ENCODE measurements at places on chromosomes 7 and 10.
A peak's percentile ranks its signal among the peaks of the same experiment; 100 is the strongest.

- DNase-seq = no peak
Observed at GRCh38 chr10:29136411-29136810, 152.5 kb upstream of the LYZL1 start.

GRCh38 chr7:37494926-37495325 is 46.3 kb upstream of the ELMO1 start:
- DNase-seq = no peak

DNA sequence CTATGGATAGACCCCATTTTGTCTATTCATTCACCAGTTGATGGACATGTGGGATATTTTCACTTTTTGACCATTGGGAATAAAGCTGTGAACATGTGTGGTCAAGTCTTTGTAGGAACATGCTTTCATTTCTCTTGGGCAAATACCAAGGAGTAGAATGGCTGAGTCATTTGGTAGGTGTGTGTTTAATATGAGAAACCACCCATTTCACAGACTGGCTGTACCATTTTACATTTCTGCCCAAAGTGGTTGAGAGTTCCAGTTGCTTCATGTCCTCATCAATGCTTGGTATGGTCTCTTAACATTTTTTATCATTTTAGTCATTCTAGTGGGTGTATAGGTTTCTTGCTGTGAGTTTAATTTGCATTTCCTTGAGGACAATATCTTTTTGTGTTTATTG is 124.9 kb upstream of the RHEB start:
- no peak for DNase-seq

- no peak for DNase-seq
Observed at GRCh38 chr10:133364645-133365431, 7.0 kb upstream of the FUOM start.

DNA sequence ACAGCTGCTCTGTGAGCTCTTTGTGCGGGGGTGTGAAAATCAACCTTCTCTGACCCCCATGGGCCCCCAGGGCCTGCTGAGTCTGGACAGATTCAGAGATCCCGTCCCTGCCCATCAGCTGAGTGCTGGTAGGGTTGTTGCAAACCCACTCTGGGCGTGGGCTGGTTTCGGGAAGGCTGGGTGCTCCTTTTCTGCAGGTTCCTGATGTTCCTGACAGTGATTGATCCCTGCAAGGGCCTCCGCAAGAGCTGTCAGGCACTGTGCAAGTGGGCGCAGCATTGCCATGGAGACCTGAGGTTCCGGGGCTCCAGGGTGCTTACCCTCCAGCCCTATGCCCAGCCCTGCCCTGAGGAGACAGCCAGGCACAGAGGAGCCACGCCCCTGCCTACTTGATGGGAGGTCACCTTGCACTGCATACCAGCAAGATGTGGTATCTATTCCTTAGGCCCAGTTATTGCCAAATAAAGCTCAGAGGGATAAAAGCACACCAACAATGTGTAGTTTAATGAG is 44.3 kb upstream of the INPP5A start:
- no peak for DNase-seq

- DNase-seq = no peak
Observed at GRCh38 chr7:85614684-85615083, 427.8 kb upstream of the SEMA3D start.

DNA sequence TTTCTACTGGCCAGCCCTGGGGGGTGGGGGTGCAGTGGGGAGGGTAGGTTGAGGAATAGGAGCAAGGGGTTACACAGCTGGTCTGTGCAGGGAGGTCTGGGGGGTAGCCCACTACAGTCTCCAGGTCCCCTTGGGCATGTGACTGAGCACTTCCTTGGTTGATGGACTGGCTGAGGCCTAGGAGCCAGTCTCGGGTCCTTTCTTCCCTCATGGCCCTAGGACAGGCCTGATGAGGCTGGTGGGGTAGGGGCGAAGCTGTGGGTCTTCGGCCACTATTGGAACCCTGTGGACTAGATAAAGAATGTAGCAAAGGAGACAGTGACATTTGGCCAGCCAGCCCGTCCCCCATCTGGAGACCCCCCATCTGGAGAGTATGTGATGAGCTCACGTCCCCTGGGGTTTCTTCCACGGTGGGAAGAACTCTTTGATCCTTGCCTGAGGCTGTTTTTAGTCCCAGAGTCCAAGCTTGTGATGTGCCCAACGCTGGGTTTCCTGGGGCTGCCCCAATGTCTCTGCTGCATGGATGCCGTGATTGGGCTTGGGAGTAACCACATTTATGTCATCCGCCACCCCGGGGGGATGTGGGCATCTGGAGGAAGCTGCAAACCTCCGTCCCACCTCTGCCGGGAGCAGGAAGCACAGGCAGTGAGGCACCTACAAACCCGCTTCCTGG is 20.7 kb downstream of the FAM241B start:
- DNase-seq = no peak

- DNase-seq = no peak
Observed at GRCh38 chr7:83149466-83149865, 13.2 kb downstream of the PCLO start.

DNA sequence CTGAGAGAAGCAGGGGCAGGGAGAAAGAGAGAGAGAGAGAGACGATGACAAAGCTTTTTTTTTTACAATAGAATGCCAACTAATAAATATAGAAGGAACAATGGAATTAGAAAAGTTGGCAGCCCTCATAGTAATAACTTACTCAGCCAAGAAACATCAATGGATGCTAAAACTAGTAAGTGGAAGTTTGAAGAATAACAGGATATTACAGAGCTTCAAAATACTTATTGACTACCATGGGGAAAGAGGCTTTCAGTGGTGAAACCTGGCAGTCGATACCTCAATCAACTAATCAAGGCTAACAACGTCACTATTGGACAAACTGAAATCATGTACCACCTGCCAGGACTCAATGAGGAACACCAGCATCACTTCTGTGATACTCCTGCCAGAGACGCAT is 100.5 kb upstream of the LRRC4 start:
- no peak for DNase-seq

GRCh38 chr7:47639495-47640110 is 57.7 kb upstream of the TNS3 start:
- DNase-seq = no peak

DNA sequence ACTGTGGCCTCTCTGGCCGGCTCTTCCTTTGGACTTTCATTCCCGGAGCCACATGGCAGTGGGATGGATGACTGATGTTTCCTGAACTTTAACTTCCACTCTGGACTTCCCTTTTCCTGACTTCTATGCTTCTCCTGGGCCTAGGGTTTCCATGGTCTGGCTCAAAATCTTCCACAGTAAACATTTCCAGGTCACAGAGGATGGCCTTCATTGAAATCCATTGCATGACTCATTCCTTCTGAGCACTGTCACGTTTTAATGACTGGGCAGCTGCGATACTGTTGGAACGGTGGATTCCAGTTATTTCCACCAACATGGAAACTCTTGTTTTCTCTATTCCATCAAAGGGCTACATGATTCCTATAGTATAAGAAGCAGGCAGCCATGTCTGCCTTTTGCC is 24.4 kb upstream of the ZNF273 start:
- DNase-seq = no peak

DNA sequence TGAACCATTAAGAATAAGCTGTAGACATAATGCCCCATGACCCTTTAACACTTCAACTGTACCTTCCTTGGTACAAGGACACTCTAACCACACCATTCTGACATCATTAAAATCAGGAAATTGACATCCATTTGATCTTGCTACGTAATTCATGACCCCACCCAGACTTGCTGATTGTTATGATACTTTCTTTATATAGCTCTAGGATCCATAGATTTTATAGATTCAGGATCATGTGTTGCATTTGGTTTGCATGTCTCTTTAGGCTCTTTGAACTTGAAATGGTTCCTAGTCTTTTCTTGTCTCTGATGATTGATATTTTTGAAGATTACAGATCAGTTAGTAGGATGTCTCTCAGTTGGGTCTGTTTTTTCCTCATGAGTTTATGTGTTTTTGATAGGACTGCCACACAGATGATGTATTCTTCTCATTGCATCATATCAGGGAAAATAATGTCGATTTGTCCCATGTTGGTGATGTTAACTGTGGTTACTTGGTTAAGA is 13.5 kb downstream of the CCM2 start:
- no peak for DNase-seq

- no peak for DNase-seq
Observed at GRCh38 chr7:93039282-93039681, 78.5 kb downstream of the SAMD9 start.

DNA sequence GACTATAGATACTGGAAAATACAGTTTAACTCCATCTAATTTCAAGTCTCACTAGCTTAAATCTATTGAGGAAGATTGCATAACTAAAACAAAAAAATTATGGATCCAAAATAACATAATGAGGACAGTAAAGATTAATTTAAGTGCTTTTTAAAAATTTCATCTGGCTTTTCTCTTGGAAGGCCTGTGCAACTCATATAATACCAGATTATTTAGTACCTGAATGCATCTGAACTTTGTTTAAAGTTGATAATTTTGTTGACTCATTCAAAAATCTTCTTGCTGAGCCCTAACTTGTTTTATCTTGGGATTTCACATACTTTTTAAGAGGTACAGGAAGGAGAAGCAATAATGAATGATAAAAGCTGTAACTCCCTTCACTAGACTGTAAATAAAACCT is 146.5 kb downstream of the CSTF2T start:
- DNase-seq = no peak

DNA sequence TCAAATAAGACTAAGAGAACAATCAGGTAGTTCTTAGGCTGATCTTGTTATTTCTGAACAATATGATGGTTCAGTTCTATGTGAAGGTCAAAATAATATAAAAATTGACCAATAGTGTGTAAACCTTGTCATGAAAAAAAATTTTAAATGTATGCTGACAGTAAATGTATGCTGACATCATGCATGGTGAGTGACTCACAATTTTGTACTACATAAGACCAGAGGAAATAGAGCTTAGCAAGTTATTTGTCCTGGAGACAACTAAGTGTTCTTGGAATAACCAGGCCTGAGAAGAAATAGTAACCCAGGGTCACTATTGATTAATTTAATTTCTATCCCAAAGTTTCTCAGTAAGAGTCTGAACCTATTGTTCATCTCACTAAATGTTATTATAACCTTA is 182.2 kb upstream of the PCDH15 start:
- DNase-seq = no peak

GRCh38 chr7:101163279-101164070 is 1.9 kb downstream of the VGF start:
- peak; percentile 73 for DNase-seq

- DNase-seq = no peak
Observed at GRCh38 chr10:107653832-107654287, 489.4 kb upstream of the SORCS1 start.

DNA sequence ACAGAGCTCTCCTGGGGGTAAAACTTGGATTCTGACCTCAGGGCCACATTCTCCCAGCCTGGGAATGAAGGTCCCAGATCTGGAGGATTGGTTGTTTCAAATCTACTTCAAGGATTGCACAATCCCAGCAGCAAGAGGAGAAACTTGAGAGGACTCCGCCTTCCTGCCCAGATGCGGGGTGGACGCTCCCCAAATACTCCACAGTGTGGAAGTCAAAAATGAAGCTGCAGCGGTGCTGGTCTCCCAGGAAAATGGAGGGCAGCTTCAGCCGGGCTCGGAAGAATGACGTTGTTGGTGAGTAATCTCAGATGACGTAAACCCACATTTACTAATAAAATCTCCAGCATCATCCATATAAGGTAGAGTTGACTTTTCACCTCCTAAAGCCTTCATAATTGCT is 31.5 kb upstream of the PPP2R2D start:
- DNase-seq = no peak

- DNase-seq = no peak
Observed at GRCh38 chr10:67783606-67784294, 54.2 kb downstream of the DNAJC12 start.

DNA sequence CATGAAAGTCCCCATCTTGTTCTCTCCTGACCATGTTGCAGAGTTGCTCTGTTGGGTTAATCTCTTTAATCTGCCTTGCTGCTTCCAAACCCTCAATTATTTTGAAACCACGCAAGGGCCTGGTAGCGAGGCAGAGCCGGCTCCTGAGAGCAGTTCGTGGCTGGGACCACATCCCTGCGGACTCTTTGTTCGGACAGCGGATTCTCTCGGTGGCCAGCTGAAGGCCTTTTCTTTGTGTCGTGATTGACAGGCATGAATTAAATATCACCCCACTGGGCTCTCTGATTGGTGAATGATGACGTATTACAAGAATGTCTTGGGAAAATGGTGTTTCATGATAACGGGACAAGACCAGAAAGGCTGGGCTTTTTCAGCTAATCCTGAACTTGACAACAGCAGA is 66.9 kb upstream of the ARHGAP21 start:
- DNase-seq = no peak

Measured in HCT116 (cell line).